ENCODE measurements at places on chromosomes 6 and 20. TPM values are rescaled to one million over a fixed set of nuclear protein-coding genes. Genes with fewer than 3 reads are reported as not detected.

DNA sequence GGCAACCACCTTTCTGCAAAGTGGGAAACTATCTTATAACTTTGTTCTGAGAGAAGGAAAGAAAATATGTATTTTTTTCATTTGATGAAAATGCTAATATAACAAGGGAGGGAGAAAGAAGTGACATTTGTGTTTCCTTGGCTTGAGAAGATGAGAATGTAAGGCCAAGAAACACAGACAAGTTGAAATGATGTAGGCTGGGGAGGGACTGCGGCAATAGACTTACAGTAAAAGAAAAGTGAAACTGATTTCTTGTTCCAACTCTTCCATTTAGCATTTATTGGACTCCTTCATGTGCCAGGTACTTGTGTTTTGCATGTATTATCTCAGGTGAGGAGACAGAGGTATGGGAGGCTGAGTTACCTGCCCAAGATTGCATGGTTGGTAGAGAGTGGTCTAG, 130.9 kb downstream of the CARMIL1 start:
- no peak for DNase-seq

DNA sequence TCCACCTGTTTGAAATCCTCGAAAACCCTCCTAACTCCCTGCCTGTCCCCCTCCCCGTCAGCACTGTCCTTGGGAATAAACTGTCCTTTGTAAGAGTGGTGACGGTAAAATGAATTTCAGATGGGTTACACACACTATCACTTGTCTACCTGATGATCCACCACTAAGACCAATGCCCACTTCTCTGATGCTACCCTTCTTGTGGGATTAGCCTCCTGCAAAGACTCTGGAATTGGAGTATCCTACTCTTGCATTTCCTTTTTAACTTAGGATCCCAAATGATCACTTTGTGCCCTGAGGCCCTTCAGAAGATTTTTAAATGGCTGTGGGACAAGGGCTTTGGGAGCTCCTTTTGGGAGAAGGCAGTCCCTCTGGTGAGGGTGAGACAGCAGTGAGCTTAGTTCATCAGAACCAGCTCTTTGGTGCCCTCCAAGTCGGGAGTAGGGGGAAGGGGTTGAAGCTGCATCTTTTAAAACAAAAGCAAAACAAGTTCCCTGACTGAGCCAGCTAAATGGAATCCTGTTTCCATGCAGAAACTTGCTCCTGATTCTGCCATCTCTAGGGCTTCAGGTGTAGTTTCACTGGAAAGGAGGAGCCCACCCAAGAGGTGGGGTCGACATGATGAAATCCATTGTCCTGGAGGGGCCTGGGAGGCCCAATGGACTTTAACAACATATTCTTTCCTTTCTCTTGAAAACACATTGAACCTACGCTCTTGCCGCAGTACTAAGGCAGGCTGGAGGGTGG, 86.5 kb downstream of the ASXL1 start:
- no peak for DNase-seq

DNA sequence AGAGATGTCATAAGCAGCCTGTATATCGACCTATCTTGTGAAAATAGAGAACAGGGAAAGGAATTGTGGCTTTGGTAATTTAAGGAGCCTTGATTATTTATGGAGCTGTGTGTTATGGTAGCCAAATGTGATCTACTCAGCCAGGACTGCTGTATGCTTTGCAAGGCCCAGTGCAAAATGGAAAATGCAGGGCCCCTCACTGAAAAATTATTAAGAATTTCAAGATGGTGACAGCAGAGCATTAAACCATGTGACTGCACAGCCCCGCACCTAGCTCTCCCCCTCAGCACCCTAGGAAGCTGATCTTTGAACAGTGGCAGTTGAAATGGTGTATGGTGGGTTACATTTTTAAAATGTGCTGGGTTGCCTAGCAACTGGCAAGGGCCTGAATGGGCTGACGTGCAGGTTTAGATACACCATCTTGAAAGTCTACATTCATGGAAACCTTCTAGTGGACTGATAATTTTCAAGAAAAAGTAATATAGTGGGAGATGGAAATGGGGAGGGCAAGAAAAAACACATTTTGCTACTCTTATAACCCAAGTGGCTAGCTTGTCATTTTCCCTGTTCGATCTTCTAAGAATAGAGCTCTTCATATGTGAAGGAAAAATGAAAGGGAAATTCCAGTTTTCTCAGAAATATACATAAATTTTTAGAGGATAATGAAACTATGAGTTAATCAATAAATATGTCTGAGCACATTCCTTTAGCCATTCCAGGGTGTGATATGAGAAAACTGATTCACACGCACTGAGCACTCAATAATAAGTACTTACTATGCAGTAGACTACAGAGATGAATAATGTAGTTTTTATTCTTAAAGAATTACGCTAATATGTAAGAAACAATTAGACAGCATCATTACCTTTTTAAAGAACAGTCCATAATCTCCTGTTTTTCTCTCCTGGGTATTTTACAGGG, 208.0 kb downstream of the ARHGAP18 start:
- no peak for DNase-seq

GRCh38 chr6:169953686-169954085, 202.3 kb downstream of the ERMARD start:
- no peak for DNase-seq

- no peak for DNase-seq
Observed at GRCh38 chr20:22692119-22692475, 107.7 kb upstream of the FOXA2 start.

The CPXM1 gene
- total RNA-seq: 47.0 TPM

GRCh38 chr6:53938810-53939209, 144.0 kb downstream of the LRRC1 start:
- no peak for DNase-seq

The FERMT1 gene
- not detected for total RNA-seq

DNA sequence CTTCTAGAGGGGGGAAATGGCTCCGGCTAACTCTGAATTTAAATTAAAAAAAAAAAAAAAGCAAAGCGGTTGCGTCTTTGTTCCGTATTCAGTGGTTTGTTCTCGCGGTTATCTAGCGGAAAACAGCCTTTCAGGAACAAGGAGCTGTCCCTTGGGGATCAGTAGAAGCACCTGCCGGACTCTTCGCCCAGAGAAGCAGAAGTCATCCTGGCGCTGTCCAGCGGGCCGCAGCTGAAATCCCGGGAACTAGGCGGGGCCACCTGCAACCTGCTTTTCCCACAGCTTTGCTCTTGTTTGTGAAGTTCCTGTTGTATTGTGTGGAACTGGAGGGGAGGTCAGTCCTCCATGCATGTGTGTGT, 43.9 kb upstream of the GJE1 start:
- no peak for DNase-seq

DNA sequence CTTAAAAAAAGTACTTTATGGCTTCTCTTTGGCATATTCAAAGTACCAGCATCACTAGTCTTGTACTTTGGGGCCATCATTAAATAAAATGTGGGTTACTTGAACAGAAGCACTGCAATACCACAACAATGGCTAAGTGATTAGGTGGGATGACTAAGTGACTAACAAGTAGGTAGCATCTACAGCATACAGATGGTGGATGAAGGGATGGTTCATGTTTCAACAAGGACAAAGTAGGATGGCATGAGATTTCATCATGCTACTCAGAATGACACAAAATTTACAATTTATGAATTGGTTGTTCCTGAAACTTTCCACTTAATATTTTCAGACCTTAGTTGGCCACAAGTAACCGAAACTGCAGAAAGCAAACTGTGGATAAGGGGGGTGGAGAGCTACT, 7.7 kb downstream of the MPC1 start:
- DNase-seq: no peak

- DNase-seq: no peak
Observed at GRCh38 chr20:46901638-46902037, 7.0 kb downstream of the EYA2 start.

The GGT7 gene
- 11.2 TPM for total RNA-seq

DNA sequence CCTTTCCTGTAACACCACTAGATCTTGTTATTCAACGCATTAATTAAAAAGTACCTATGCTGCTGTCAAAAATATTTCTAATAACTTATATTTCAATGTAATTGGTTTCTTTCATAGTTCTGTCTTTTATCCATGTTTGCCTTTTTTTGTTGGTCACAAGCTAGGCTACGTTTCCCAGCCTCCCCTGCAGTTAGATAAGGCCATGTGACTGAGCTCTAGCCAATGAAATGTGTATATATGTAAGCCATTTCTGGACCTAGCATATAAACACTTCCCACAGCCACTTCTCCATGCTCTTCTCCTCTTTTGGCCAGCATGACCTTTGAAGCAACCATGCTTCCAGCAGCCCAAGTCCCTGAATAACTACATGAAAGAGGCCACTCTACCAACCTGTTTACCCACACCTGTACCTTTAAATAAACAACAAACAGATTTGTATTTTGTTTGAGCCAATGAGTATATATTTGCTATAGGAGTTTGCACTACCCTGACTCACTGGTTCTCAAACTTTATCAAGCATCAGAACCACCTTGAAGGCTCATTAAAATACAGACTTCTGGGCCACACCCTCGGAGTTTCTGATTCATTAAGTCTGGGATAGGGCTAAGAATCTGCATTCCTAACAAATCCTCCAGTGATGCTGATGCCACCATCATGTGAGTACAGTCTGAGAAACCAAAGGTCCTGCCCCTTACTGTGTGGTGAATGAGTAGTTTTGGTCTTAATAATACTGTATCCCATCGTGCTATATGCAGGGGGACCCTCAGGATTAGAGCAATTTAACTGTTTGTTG, 45.6 kb upstream of the BEND6 start:
- no peak for DNase-seq

DNA sequence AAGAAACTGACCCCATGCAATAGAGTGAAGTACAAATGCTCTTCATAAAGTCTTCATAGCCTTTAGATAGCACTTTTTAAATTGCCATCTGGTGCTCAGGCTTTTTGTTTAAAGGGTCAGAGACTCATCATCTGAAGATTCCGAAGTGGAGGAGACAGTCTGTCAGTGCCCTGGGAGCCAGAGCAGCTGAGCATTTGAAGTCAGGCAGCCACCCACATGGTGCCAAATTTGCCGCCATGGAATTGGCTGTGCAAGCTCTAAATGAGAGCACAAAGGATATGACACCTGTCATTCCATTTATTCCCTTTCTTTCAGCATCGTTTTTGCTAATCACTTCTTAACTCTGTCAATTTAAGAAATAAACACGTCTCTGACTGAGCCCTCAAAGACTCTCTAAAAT, 32.8 kb upstream of the CEP162 start:
- DNase-seq: no peak

DNA sequence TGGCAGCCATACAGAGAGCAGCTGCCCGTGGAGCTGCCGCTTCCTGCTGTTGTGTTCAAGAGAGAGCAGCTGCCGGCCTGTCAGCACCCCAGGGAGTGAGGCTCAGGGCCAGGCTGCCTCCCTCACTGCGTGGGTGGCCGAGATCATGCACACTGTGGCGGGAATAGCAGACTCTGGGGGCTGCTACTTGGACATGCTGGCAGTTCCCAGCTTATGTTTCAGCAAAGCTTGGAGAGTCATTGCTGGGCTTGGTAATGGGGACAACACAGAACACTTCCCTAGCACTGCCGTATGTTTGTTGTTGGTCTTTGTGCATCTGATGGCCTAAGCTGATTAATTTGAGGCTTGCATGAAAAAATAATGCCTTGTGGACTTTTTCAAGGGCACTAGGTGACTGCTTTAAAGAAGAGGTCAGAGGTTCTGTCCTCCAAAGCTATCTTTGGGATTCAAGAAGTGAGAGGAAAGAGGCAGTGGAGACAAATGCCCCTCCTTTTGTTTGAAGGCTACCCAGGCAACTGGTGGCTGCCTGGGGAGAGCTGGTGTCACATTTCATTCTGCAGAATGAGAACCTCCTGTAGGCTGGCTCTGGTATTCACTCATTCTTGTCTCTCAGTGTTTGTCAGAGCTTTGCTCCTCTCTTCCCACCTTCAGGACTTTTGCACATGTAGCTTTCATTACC, 18.8 kb downstream of the MRAP2 start:
- DNase-seq: peak; percentile 74

DNA sequence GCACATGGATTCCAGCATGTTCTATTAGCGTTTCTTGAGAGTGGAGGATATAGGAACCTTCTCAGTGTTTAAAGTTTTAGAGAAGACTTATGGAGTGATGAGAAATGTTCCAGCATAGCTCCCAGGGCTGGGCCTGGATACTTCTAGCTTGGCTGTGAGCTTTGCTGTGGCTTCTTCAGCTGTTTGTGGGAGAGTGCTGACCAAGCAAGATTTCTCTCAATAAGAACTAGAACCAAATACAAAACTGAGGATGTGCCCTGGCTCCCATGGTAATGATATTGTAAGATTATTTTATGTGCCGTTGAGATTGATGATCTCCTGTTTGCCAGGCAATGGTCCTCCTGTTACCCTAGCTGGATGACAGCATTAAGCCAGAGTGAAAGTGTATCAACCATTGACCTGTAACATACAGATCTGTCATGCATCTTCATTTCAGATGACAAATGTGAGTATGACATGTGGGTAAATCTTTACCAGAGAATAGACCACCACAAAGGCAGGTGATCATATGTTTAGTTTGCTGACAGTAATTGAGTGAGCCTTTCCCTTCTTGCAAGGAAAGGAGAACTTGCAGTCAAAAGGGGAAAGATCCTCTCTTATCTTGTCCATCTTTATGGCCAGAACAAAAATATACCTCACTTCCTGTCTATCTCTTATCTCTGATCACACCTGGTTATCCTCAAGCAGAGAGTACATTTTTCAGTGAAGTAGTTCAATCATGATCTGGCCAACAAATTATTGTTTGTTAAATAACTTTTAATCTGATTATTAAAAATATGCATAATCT, 180.1 kb downstream of the SLC24A3 start:
- DNase-seq: no peak

DNA sequence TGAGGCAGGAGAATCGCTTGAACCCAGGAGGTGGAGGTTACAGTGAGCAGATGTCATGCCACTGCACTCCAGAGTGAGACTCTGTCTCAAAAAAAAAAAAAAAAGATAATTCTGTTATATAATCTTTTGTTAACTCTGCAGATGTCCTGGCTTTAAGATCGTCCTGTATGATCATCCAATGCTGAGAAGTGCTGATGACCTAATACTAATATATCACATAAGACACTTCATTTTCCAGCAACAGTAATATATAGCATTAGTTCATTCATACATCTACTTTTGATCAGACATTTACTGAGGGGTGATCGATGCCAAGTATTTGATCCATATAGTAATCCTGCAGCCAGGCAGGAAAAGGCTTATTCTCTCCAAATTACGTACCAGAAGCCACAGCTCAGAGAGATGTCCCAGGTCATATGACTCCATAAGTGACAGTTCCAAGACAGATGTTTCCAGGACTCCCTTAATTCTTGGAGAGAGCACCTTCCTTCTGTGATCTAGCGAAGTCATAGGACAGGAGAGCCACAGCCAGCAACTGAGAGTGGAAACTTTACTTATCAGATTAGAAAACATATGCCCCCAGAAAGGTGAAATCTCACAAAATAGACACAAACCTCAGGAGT, 60.7 kb downstream of the SHLD1 start:
- no peak for DNase-seq

The DTNBP1 gene
- 5.4 TPM for total RNA-seq

GRCh38 chr20:3865152-3865886, 18.7 kb downstream of the MAVS start:
- DNase-seq: no peak

GRCh38 chr20:47196091-47197081, 160.1 kb downstream of the ZMYND8 start:
- peak; percentile 76 for DNase-seq

GRCh38 chr6:8195040-8195713, 92.8 kb upstream of the EEF1E1 start:
- no peak for DNase-seq

GRCh38 chr6:15267221-15267620, 21.4 kb downstream of the JARID2 start:
- no peak for DNase-seq

The TSBP1 gene
- not detected for total RNA-seq

The RIPPLY2 gene
- total RNA-seq: not detected

GRCh38 chr20:35833241-35833640, 61.4 kb downstream of the PHF20 start:
- DNase-seq: no peak
